ENCODE measurements at places on chromosomes 6 and 20.

DNA sequence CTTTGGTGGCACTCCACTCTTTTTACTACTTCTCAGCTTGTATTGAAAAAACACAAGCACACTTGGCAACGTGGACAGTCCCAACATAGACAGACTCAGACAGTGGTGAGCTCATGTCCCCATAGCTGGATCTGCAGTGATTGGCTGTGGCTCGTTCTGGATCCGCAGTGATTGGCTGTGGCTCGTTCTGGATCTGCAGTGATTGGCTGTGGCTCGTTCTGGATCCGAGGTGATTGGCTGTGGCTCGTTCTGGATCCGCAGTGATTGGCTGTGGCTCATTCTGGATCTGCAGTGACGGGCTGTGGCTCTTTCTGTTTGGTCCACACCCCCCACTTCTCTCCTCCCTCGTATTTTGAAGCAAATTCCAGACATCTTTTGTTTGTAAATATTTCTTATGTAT, 28.0 kb downstream of the OSBPL2 start:
- no peak overlapping the region for H3K4me3 ChIP-seq
- no peak overlapping the region for H3K27ac ChIP-seq
- DNase-seq: no peak
- peaks cover 12% of the 10 kb centered on the region for H3K4me1 ChIP-seq
- no peaks in the 10 kb centered on the region for H3K36me3 ChIP-seq
- no peaks in the 10 kb centered on the region for H3K27me3 ChIP-seq

GRCh38 chr20:1811621-1812498, 83.3 kb upstream of the SIRPA start:
- H3K27ac ChIP-seq: no peak overlapping the region
- no peak overlapping the region for H3K4me3 ChIP-seq
- DNase-seq: no peak
- H3K36me3 ChIP-seq: no peaks in the 10 kb centered on the region

GRCh38 chr6:98747960-98748359, 86.4 kb upstream of the POU3F2 start:
- H3K27ac ChIP-seq: no peak overlapping the region
- no peak overlapping the region for H3K4me3 ChIP-seq
- no peaks in the 10 kb centered on the region for H3K36me3 ChIP-seq
- H3K27me3 ChIP-seq: no peaks in the 10 kb centered on the region
- no peak for DNase-seq
- no peaks in the 10 kb centered on the region for H3K4me1 ChIP-seq

GRCh38 chr20:46132705-46133120, 14.6 kb downstream of the CD40 start:
- H3K4me3 ChIP-seq: no peak overlapping the region
- H3K27ac ChIP-seq: no peak overlapping the region
- no peaks in the 10 kb centered on the region for H3K4me1 ChIP-seq
- no peaks in the 10 kb centered on the region for H3K36me3 ChIP-seq
- H3K27me3 ChIP-seq: peaks cover 23% of the 10 kb centered on the region
- no peak for DNase-seq

- DNase-seq: no peak
- no peak overlapping the region for H3K27ac ChIP-seq
- no peaks in the 10 kb centered on the region for H3K36me3 ChIP-seq
These were observed 39.2 kb downstream of the CYP24A1 start for GRCh38 chr20:54134445-54135220.

- H3K4me1 ChIP-seq: peaks cover 11% of the 10 kb centered on the region
- peaks cover 7% of the 10 kb centered on the region for H3K27me3 ChIP-seq
- H3K4me3 ChIP-seq: no peak overlapping the region
- DNase-seq: no peak
These were observed 238.4 kb downstream of the LY86 start for GRCh38 chr6:6826961-6827360.

DNA sequence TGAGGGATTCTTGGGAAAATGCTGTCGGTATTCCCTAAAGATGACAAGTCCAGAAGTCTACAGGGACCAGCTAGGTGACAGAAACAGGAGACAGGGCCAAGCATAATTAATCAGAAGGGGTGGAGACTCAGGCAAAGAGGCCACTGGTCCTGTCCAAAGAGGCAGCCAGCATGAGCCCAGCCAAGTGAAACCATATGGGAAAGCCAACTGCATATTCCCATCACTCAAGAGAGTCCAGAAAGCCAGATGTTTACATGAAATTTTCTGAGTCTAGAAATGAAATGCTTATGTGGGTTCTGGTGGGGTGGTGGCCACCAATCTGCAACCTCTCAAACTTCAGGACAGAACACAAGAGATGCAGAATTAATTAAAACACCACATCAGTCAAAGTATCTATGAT, 74.3 kb downstream of the ANKRD60 start:
- H3K4me1 ChIP-seq: no peaks in the 10 kb centered on the region
- H3K27ac ChIP-seq: no peak overlapping the region
- H3K27me3 ChIP-seq: peaks cover 31% of the 10 kb centered on the region
- DNase-seq: no peak
- no peak overlapping the region for H3K4me3 ChIP-seq

Measured in natural killer cell treated with Interleukin-12 subunit alpha and Interleukin-12 subunit beta and Interleukin-15 and Interleukin-18, amount 100 ng/mL, for 72 hours (primary cell).